ENCODE measurements at places on chromosomes 11 and 22. TPM values are rescaled to one million over a fixed set of nuclear protein-coding genes. Genes with fewer than 3 reads are reported as not detected.

- DNase-seq: no peak
Observed at GRCh38 chr11:121311373-121311772, 18.8 kb downstream of the SC5D start.

- DNase-seq: peak; percentile 51
Observed at GRCh38 chr11:75667831-75668450, 897 bp downstream of the MAP6 start.

DNA sequence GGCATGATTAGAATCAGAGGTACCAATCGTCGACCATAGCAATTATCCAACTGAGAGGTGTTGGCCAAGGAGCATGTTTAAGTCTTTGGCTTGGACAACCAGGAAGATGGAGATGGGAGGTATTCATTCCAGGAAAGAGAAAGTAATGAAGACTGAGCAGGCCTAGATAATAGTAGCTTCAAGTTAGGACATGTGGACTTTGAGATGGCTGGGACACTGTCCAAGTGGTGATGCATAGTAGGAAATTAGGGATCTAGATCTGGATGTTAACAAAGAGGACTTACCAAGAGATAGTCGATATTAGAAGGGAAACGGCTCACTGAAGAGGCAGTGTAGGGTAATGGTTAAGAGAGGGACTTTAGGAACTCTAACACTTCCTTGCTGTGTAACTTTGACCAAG, 266.7 kb downstream of the FAM76B start:
- DNase-seq: no peak

GRCh38 chr11:27392278-27393114, 29.5 kb upstream of the CCDC34 start:
- no peak for DNase-seq

Gene BAIAP2L2
- total RNA-seq: 0.94 TPM

GRCh38 chr11:96200243-96200642, 142.8 kb downstream of the MAML2 start:
- no peak for DNase-seq

GRCh38 chr22:36017651-36018091, 11.0 kb downstream of the RBFOX2 start:
- no peak for DNase-seq

Gene GP1BB
- 8.4 TPM for total RNA-seq

- DNase-seq: no peak
Observed at GRCh38 chr11:72347691-72348090, 86.6 kb downstream of the CLPB start.

GRCh38 chr11:39965701-39966100, 1493.8 kb downstream of the LRRC4C start:
- DNase-seq: no peak

Gene NXPE1
- not detected for total RNA-seq

GRCh38 chr11:91220476-91221202, 997.8 kb upstream of the CHORDC1 start:
- DNase-seq: no peak

Gene NXPE4
- total RNA-seq: not detected

Gene KLHDC7B
- total RNA-seq: 1.0 TPM

- DNase-seq: no peak
Observed at GRCh38 chr11:81869351-81870065, 864.2 kb downstream of the FAM181B start.

DNA sequence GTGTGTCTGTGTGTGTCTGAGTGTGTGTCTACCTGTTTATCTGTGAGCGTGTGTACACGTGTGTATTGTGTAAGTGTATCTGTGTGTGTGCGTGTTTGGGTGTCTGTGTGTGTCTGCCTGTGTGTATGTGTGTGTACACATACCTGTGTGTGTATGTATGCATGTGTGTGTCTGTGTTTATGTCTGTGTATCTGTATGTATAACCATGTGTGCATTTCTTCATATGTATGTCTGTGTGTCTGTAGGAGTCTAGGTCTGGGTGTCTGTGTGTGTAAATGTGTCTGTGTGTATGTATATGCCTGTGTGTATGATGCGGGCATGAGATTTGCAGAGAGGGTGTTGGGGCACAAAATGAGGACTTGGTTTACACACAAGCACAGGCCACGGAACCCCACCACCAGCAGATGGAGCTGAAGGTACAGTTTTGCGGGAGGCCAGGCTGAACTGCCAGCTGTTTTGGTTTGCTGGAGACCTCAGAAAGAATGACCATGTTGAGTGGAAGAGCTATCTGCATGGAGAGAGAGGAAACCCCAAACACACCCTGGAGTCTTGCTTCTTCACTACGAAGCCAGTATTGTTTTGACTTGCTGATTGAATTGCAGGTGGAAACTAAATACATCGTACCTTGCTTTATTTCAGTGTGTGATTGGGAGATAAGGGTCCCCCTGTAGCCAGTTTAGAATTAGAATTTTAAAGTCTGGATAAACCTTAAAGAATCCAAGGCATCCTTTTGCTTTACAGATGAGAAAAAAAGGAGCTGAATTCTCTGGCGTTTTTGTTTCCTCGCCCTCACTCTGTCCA, 497.2 kb downstream of the NTM start:
- no peak for DNase-seq

GRCh38 chr11:62552485-62553079, 6.0 kb upstream of the AHNAK start:
- DNase-seq: no peak

- DNase-seq: no peak
Observed at GRCh38 chr11:126408496-126408895, 53.0 kb downstream of the ST3GAL4 start.

- DNase-seq: no peak
Observed at GRCh38 chr11:44533921-44534711, 31.3 kb upstream of the CD82 start.

Gene SEPTIN3
- total RNA-seq: 1.4 TPM

DNA sequence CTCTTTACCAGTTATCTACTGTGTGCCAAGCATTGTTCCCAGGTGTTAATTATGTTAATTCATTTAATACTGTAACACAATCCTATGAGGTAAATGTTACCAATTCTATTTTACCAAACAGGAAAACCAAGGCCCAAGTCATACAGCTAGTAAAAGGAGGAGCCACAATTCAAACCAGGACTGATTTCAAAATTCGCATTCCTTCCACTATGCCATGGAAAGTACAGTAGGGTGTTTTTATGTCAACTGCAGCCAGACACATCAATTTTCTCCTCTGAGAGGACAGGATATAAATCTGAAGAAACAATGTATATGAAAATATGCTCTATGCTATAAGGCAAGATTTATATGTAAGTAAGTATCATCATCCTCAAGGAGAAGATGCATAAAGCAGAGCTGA, 104.3 kb downstream of the RPL27A start:
- no peak for DNase-seq

Gene TSSK2
- total RNA-seq: not detected

DNA sequence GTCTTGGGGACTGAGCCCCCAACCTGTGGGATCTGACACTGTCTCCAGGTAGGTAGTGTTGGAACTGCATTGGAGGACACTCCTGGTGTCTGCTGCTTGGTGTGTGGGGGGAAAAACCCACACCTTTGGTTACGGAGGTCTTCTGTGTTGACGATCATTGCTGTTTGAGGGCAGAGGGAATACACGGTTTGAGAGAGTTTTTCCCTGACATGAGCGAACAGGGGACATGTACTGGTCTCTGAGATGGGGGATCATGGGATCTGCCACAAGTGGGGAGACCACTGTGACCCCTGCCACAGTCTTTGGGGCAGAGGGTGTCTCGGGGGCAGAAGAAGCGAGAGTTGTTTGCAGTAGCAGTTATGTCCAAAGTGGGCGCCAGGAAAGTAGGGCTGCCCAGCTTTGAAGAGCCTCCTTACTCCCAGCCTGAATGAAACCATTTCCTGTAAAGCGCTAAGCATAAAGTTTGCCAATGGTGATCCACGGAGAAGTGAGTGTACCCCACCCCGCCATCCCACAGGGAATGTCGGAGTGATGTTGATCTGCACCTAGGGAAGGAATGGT, 5.4 kb upstream of the SAA2 start:
- DNase-seq: no peak

DNA sequence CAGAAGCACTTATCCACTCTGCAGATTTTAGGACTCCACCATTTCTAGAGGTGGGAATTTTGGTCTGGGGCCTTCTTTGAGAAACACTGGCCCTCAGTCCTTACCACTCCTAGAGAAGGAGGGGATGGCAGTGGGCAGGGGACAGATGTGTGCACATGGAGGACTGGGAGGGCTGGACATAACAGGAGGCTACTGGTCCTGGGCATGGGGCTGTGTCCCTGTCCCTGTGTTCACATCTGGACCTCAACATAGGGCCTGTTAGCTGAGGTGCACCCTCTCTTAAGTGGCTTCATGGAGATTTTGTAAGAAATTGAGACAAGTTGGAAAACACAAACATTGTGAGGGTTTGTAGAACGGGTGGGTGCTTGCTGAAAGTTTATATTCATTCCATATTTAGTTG, 103.4 kb downstream of the ATXN10 start:
- no peak for DNase-seq
